ENCODE measurements at places on chromosomes 2 and 18.

DNA sequence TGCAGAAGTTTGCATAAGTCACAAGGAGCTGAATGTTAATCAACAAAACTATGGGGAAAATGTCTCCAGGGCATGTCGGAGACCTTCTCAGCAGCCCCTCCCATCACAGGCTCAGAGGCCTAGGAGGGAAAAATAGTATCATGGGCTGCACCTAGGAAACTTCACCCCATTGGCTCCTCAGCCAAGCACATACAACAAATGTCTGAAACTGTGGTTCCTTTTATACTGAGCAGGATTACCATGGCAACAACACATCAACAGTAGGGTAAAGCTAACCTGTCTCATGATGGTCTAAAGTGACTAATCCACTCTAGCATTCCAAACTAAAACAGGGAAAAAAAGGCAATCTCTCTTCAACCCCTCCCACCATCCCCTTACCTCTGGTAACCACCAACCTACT is 3.2 kb upstream of the NEMP2 start:
- no peak for DNase-seq

DNA sequence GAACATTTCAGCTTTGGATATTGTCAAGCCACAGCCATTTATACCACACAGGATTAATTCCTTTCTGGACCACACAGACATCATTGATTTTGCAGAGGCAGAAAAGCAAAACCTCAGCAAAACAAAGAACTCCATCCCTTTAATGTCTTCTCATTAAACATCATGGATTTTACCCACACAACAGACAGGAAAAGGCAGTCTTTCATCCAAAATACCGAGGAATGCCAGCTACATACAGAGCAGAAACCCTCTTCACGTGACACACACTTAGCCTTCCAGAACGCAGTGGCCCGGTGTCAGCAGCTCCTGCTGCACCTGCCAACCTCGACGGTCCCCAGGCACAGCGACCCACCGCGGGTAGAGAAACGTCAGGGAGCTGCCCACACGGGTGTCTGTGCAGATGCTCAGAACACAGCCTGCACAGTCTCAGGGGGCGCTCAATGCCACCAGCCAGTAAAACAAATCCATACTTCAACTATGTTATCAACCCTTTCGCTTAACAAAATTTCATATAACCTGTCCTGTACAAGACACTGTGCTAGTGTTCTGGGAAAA is 304.5 kb downstream of the EIPR1 start:
- no peak for DNase-seq

DNA sequence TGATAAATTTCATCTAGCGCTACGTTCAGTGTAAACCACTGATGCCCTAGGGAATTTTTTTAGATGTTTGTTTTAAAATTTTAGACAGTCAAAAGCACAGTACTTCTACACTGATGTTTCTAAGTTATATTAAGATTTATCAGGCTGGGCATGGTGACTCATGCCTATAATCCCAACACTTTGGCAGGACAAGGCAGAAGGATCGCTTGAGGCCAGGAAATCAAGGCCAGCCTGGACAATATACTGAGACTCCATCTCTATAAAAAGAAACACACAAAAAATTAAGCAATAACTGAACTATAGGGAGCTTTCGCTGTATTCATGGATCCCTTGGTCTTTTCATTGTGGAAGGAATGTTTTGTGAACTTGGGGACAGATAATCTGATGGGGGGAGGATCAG is 50.6 kb upstream of the MAPRE2 start:
- DNase-seq, result no peak

DNA sequence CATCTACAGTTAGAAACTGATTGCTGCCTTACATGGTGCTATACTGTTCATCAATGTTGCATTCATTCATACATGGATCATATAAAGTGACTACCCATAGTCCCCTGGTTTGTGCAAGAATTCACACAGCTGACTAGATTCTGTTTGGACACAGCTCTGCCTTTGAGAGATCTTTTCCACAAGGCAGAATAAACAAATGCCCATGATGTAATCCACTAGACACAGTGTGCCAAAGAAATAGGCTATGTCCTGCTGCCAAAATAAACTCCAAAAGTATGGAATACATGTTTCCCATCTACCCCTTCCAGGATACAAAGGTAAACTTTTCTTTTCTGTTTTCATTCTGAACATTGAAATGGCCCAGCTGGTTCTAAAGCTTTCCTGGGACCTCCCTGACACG is 269.4 kb upstream of the CHAC2 start:
- no peak for DNase-seq

GRCh38 chr18:48724939-48725338 is 186.1 kb downstream of the CTIF start:
- DNase-seq, result no peak

- no peak for DNase-seq
Measured at GRCh38 chr2:223894968-223895367, 50.2 kb downstream of the WDFY1 start.

GRCh38 chr18:35106013-35106844 is 65.0 kb downstream of the MAPRE2 start:
- no peak for DNase-seq

DNA sequence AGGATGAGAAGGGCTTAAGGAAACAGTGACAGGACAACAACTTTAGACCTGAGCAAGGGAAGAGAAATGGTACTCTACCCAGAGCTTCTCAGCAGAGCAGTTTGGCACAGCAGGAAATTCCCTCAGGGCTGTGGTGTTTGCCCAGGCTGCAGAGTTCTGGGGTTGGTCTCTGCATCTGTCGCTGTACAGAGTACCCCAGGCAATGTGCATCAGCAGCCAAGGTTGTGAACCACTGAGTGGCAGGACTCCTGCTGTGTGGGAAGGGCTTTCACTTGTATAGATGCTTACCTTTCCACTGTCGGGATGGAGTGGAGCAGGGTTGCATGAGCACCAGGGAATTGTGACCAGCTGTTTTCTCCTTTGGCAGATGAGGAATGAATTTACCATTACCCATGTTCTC is 21.2 kb downstream of the STAMBP start:
- no peak for DNase-seq

GRCh38 chr2:96108541-96109360 is 7.6 kb downstream of the ADRA2B start:
- DNase-seq, result no peak

- DNase-seq, result no peak
Measured at GRCh38 chr2:37354531-37354930, 10.1 kb downstream of the QPCT start.

- no peak for DNase-seq
Measured at GRCh38 chr2:241870611-241871537, 1.3 kb downstream of the RTP5 start.

- DNase-seq, result no peak
Measured at GRCh38 chr2:74290066-74290465, 53.1 kb downstream of the SLC4A5 start.

GRCh38 chr2:81087646-81088045 is 783.1 kb upstream of the LRRTM1 start:
- DNase-seq, result no peak

DNA sequence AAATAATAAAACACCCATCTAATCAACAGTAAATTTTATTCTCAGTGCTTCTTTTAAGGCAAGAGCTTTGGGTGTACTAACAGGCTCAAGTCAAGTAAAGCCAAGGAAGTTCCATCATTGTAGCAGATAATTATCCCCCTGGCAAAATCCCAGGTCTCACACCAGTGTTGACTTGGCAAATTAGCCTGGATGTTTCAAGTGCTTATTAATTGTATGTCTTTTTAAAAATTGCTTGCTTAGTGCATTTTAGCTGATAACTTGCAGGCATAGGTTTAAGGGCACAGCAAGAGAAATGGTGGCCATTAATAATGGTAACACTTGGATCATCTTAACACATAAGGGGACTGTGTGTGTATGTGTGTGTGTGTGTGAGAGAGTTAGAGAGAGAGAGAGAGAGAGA is 42.0 kb upstream of the FMNL2 start:
- DNase-seq, result no peak

GRCh38 chr2:240997856-240998705 is at the start of gene SNED1:
TSS of gene SNED1 (plus strand) at chr2:240998618. CDS start at chr2:240998838, 220 bp downstream.
- DNase-seq, result no peak

GRCh38 chr2:59967691-59968090 is 585.8 kb downstream of the BCL11A start:
- DNase-seq, result no peak

DNA sequence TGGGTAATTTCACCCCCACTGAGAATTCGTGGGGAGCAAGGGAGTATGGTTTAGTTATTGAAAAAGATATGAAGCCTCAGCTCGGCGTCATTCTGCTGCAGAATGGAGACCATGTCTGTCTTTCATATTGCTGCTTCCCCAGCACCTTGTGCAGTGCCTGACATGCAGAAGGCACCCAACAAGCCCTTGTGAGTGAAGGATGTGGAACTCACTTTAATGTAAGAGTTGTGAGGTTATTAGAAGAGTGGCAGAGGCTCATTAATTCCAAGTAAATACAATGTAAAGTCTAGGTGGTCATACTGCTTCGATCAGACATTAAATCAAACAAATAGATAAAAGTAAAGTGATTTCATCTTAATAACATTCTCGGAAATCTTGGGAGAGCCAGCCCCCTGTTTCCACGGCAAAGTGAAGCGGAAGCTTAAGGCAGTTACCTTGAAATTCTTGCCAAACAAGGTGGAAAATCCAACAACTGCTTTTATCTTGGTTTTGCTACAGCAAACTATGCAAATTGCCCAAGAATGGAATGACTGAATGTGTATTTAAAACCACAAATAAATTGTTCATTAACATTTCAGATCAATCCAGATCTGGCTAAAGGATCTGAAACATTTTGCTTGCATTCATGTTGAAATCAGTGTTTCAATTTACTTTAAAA is 9.6 kb downstream of the CFAP221 start:
- no peak for DNase-seq

DNA sequence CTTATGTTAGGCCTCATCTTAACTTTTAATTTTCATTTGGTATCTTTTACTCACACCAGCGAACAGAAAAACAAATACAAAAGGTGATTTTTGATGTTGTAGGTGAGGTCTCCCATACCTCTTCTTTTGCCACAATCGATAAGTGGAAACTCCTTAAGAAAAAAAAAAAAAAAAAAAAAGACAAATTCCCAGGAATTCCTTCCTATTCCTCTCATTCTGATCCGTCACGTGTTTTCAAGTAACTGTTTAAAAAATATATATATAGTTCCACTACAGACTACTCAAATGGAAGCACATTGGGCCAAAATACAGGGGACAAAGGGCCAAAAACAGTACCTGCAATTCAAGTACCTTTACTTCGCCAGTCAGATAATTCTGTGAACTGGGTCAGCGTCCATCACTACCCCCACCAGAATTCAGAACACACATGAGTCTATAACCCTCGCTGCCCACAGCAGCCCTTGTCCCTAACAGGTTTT is 16.5 kb downstream of the NMUR1 start:
- no peak for DNase-seq

DNA sequence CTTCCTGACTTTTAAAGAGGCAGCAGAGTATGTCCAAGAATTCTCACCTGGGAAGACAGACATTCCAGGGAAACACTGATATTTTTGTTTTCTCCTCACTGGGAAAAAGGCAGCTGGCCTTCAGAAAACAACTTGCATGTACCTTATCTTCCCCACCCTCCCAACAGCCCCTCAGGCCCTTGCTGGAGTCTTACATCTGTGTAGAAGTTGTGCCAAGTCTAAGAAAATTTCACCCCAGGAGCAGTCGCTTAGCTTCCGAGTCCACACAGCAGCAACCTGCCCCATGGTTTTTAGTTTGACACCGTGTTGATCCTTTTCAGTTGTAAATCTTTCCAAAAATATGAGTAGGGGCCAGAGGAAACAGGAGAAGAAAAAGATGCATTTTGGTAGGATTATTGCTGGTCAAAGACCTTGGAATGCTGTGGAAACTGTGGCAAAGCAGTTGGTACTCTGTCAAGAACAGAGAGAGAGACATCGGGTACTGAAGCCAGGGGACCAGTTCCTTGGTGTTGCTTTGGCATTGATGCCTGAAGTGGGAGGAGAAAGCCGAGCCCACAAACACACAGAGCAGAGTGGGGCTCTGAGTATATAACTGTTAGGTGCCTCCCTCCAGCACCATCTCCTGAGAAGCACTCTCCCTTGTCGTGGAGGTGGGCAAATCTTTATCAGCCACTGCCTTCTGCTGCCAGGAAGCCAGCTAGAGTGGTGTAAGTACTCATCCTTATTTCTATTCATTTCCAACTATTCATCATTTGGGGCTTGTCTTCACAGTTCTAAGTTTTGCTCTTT is at the start of gene SLC14A1:
TSS of gene SLC14A1 (plus strand) at position 615 of the 789 bp plus-strand sequence. CDS start 6,140 bp downstream, outside the sequence.
- no peak for DNase-seq

GRCh38 chr2:239199041-239199768 is 201.6 kb downstream of the HDAC4 start:
- DNase-seq, result no peak

All from nucleus accumbens (tissue), 56 donors.